ENCODE measurements at places on chromosomes 2 and 18.

GRCh38 chr2:79179036-79179435 is 19.5 kb upstream of the REG3A start:
- DNase-seq, result no peak

DNA sequence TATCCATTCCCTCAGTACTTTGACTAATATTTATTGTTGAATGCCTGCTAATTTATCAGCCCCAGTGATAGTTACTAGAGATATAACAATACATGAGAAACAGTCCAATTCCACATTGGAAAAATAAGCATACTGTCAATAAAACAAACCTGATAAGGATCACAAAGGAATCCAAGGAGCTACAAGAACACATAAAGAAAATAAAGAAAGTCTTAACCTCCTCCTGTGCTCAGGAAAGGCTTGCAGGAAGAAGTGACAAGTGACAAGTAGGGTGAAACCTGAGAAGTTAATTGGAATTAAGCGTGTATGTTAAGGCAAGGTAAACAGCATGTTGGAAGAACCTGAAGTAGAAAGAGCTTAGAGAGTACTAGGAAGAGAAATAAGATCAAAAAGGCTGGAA is 20.3 kb upstream of the ASNSD1 start:
- DNase-seq, result no peak

DNA sequence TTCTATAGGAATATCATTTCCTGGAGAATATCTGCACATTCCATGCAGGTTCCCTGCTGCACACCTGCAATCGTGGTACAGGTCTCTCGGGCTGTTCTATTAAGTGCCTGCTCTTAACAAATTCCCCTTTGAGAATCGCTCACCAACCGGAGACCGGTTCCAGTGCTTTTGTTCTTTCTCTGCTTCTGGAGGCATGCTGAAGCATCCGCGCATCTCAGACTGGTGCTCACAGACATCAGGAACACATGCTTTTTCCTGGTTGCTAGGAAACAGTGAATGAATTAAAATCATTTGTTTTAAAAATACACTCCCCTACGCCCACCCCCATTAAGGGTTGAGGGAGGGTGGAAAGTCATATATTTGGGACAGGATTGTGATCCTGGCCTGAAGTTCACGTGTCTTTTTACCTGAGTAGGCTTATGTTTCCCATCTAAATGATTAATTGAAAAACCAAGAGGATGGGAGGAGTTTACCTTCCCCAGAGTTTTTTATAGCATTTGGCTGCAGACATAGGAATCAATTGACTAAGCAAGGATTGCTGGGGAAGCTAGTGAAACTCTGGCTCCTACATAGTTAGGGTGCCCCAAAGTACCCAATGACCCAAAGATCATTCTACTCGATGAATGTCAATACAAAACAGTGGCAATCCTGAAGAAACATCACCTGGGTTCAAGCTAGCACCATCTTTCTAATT is at the start of gene C2orf80:
C2orf80 (minus strand) TSS at position 221 of the 694 bp plus-strand sequence. CDS start 3,044 bp downstream, outside the sequence.
- DNase-seq, result no peak

- DNase-seq, result no peak
Measured at GRCh38 chr2:10971888-10972260, 60.1 kb downstream of the KCNF1 start.

DNA sequence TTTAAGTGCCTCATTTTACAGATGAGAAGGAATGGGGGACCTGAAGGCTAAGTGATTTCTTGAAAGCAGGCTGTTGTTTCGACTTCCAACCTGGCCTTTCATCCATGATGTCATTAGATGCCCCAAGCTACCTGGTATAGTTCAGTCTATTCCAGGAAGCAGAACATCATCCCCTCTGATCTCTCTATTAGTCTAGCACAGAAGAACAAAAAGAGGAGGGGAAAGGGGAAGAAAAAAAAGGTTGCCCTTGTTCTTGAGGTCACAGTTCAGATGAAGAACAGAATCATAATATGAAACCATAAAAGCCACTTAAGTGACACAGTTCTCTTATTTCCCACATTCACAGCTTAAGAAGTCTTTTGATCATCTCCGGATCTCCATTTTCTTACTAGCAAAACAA is 386.2 kb upstream of the HNRNPA3 start:
- no peak for DNase-seq

DNA sequence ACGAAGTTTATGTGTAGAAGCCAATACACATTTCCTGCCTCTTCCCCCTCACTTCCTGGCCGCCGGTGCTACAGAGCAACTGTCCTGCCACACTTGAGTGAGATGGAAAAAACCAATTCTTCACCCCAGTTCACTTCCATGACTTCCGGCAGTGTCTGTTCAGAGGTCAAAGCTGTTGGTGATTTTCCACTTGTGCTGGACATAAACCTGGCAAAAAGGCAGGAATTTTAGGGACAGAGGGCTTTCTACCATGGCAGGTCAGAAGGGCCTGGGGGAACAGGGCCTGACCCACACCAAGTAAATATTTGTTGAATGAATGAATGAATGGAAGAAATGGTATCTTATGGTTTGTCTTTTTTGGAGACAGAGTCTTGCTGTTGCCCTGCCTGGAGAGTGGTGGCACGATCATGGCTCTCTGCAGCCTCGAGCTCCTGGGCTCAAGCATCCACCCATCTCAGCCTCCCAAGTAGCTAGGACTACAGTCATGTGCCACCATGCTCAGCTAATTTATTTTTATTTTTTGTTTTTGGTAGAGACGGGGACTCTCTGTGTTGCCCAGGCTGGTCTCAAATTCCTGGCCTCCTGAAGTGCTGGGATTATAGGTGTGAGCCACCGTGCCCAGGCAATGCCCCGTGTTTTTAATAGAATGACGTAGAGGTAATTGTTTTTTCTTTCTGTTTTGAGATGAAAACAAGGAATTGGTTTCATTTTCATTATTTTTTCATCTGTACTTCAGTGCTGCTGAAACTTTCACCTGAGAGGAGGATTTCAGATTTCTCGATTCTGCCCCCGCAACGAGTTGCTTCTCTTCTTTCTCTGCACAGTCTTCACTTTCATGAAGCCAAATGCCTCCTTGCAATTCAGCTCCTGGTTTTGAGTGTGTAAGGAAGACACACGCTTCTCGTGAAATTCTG is 48.0 kb upstream of the LPIN2 start:
- DNase-seq, result no peak

DNA sequence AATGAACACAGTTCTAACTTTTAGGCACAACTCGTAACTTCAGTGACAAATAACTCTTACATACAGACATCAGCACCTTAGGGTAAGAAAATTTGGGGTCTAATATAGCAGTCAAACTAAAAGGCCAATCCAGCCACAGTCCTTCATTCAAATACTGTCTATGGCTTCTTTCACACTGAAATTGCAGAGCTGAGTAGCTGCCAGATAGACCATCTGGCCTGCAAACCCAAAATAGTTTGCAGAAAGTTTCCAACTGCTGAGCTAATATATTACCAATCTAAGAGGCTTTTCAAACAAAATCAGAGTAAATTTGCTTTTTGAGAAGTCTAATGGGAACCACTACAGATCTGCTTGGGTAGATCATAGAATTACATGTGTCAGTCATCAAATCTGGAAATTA is 183.4 kb downstream of the GALR1 start:
- DNase-seq, result no peak

DNA sequence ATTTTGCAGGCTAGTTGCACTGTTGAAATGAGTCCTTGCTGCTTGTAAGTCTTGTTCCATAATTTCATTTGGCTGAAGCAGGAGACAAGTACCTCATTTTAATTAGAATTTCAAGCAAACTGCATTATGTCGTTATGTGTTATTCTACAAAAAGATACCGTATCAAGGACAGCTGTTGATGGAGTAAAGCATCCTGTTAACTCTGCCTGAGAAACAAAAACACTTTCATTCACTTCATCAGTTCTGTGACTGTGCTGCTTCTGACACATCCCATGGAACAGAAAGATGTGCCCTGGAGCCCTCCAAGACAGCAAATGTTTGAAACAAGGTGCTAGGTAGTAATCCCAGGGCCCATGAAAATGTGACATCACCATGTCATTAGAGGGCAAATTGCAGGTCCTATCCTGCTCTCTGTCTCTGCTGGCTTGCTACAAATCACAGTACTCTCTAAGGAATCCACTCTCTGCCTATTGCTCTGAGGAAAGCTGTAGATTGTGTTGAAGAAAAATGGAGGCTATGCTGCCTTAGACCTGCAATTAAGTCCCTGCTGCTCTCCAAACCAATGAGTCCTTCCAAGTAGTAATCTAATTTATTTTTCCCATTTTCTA is 209.7 kb upstream of the PARD3B start:
- no peak for DNase-seq

GRCh38 chr2:160293391-160294091 is 93.5 kb upstream of the ITGB6 start:
- DNase-seq, result no peak

DNA sequence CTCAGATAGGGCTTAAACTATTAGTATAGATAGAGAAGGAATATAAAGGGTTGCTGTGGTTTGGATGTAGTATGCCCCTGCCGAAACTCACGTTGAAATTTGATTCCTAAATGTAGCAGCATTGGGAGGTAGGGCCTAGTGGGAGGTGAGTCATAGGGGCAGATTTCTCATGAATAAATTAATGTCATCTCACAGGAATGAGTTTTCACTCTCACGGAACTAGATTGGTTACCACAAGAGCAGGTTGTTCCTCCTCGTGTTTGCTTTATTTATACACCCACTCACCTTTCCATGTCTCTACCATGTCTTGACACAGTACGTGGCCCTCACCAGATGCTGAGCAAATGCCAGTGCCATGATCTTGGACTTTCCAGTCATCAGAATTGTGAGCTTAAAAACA is 218.2 kb downstream of the RBM43 start:
- DNase-seq, result no peak

GRCh38 chr2:231514951-231515297 is 15.3 kb downstream of the NMUR1 start:
- DNase-seq, result no peak

DNA sequence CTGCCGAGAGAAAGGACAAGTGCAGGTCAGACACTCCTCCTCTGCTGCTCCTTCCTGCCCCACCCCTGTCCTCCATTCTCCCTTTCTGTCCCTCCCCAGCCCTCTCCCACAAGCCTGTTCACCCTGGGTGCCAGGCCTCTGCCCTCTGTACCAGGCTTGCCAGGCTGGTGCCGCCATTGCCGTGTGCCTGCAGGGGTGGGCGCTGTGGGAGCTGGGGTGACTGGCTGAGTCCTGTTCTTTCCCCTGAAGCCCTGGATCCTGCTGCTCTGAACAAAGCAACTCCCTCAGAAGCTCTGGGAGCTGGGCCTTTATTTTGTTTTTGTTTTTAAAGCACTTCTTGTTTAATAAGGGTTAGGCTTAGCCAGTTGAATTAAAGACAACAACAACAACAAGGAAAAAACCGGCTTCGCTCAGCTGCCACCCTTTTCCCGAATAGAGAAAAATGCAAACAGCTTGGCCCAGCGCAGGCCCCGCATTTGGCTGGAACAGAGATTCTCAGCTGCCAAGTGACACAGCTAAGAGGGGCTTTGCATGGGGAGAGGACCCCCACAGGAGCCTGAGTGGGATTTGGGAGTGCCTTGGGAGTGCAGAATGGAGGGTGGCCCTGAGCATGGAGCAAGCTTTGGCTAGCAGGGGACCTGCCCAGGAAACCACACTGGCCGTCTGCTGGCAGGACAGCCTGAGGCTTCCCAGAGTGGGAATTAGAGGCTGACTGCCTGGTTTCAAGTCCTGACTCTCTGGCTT is 9.1 kb downstream of the PCARE start:
- no peak for DNase-seq

DNA sequence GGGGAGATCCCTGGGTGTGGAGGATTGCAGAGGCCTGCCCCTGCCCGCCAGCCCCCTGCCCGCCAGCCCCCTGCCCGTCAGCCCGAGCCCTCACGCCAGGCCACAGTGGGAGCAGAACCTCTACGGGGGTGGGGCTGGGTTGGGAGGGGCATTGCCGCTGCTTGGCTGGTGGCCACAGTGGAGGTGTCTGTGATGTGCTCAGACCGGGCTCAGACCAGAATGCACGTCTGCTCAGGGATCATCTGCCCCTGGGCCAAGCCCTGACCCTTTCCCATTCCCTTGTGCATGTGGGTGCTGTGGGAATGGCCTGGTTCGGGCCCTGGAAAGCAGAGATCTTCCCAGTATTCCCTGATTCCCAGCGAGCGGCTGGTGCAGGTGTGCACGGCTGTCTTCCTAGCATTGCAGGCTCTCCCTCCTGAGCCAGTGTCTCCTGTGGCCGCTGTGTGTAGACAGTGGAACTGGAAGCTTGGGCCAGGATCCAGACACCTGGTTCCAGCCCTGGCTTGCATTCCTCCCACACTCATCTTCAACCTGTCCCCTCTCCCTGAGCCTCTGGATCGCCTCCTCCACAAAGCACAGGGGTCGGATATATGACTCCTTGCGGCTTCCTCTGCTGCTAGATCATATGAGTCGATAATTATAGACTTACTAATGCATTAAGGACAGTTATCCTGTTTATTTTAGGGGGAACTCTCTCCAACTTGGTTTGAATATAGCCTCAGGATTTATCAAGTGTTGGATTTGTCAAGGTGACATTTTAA is 161.6 kb downstream of the LDLRAD4 start:
- DNase-seq, result no peak

DNA sequence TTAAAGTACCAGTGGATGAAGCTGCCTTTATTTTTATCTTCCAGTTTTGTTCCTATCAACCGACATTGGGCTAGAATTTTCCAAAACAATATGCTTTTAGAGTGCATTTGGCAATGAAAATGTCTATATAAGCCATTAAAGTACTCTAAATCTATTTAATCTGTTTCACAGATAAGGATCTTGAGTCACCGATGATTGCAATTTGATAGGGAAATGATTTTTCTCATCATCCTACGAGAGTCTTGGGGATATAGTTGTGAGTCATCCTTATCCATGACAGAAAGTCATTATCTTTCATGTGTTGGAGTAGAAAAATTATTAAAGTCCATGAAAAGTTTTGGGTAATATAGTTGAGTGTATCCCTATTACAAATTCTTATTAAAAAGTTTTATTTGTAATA is 26.1 kb downstream of the SLC39A10 start:
- DNase-seq, result no peak

DNA sequence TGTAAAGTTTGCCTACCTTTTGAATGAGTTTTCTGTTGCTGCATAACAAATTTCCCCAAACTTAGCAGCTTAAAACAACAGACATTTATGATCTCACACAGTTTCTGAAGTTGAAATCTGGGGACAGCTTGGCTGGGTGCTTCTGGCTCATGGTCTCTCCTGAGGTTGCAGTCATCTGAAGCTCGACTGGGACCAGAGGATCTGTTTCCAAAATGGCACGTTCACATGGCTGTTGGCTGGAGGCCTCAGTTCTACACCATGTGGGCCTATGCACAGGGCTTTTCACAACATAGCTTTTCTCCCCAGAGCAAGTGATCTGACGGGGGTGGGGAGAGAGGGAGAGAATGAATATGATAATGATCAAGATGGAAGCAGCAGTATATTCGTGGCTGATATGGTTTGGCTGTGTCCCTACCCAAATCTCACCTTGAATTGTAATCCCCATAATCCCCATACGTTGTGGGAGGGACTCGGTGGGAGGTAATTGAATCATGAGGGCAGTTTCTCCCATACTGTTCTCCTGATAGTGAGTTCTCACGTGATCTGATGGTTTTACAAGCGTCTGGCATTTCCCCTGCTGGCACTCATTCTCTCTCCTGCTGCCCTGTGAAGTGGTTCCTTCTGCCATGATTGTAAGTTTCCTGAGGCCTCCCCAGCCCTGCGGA is 3.5 kb downstream of the RALB start:
- DNase-seq, result no peak

- DNase-seq, result no peak
Measured at GRCh38 chr2:2797797-2798196, 466.7 kb upstream of the MYT1L start.
